ENCODE measurements at places on chromosomes 16 and 17.

- peak; percentile 80 for DNase-seq
Measured at GRCh38 chr16:11051879-11052808, 107.8 kb downstream of the CLEC16A start.

- DNase-seq: no peak
Measured at GRCh38 chr16:74837056-74837455, 62.4 kb upstream of the FA2H start.

- DNase-seq: peak; percentile 63
Measured at GRCh38 chr17:78745407-78746088, 36.5 kb downstream of the CYTH1 start.

GRCh38 chr17:38428112-38428642 lies at the start of gene ARHGAP23:
TSS of gene ARHGAP23 (plus strand) at chr17:38428464. CDS start at chr17:38428486, 22 bp downstream.
- DNase-seq: peak; percentile 30

DNA sequence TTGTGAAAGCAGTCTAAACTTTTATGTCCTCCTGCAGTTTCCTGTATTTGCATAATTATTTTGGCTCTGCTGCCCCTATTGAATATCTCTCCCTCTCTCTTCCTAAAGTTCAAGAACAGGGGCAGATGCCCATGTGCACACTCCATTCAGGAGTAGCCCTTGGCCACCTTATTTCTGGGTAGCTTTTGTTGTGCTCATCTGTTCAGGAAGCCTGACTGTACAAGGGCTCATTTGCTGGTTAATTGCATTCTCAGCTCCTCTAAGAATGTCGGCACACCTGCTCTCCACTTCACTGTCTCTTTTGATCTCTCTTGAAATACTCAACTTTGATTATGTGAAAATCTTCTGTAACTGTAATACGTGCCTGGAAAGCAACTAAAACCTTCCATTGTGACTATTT lies 1378.8 kb upstream of the CDH8 start:
- no peak for DNase-seq

- DNase-seq: no peak
Measured at GRCh38 chr17:58637011-58637570, 54.8 kb downstream of the TEX14 start.

DNA sequence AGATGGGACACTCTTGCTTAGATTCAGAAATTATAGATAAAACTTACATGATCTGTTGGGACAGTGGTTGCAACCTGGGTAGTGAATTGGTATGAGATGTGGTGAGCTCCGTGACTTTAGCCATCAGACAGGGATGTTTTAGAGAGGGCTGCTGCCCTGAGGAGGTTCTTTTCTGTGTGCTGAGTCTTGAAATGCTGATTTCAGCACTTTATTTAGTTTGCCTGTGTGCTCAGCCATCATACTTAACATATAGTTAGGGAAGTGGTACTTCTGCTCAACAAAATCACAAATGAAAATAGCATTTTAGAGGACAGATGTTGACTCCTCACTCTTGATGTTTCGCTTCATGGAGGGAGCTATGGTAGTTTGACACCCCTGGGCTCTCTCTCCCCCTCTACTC lies 95.9 kb upstream of the CDH13 start:
- DNase-seq: no peak

DNA sequence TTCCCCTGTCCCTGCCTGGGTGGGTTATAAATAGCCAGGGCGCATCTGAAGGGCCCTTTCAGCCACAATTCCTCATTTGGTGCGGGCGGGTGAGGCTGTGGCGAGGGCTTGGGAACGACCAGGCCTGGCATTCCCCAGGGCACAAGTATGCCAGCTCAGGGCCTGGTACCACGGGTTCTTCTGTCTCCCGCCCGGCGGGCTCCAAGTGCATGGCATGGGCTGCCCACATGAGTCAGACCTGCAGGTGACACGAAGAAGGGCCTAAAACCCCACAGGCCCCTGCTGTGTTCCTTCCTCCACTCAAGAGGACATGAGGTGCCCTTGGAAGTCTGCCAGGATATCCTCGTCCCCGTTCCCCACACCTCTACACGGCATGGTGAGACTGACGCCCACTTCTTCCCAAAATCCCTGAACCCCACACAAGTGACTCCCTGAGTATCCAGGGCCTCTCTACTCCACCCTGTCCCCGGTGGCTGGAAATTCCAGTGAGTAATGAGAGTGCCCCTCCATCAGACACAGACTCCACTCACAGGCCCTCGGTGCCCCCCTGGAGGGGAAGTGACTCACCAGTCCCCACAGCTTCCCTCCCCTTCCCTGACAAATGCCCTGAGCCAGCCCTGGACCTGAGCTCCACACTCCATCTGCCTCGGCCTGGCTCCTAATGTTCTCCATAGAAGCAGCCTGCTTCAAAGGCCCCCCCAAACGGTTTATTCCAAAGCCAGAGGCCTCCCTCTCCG lies 68.8 kb downstream of the ABR start:
- DNase-seq: peak; percentile 47

DNA sequence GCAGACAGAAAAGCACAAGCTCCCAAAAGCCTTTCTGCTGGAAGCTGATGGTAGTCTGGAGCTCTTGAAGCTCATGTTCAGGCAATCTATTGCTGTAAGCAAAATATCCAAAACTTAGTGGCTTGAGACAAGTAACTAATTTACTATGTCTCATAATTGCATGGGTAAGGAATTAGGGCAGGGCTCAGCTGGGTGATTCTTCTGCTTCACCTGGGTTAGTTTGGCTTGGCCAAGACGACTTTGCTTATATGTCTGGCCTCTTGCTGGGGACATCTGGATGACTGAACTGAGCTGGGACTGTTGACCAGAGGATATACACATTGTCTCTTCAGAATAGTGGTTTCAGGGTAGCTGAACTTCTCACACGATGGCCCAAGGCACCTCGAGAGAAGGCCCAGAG lies 96.8 kb upstream of the WSCD1 start:
- no peak for DNase-seq

- DNase-seq: no peak
Measured at GRCh38 chr17:60423865-60424264, 1.6 kb downstream of the CHCT1 start.

DNA sequence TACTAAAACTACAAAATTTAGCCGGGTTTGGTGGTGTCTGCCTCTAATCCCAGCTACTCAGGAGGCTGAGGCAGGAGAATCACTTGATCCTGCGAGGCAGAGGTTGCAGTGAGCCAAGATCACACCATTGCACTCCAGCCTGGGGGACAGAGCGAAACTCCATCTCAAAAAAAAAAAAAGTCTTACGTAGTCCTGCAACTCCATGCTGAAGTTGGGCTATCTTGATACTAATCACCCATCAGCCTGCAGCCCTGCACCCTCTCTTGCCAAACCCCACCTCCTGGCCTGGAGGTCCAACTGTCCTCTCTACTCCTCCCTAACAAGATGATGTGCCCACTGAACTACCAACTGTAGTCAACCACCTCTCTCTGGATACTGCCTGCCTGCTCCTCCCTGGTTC lies 4.8 kb downstream of the TMEM170A start:
- no peak for DNase-seq

- DNase-seq: no peak
Measured at GRCh38 chr16:65446427-65446826, 324.6 kb upstream of the CDH11 start.

DNA sequence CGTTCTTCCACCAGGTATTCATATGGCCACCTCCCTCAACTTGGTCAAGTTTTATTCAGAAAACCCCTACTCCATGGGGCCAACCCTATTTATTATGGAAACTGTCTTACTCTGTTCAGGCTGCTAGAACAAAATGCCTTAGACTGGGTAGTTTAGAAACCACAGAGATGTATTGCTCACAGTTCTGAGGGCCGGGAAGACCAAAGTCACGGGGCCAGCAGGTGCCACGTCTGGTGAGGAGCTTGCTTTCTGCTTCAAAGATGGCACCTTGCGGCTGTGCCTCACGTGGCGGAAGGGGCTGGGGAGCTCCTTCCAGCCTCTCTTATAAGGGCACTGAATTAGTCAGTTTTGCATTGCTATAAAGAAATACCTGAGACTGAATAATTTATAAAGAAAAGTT lies 74.3 kb downstream of the AXIN2 start:
- DNase-seq: peak; percentile 6

GRCh38 chr16:88569614-88569984 lies 604 bp upstream of the ZC3H18 start:
- no peak for DNase-seq

DNA sequence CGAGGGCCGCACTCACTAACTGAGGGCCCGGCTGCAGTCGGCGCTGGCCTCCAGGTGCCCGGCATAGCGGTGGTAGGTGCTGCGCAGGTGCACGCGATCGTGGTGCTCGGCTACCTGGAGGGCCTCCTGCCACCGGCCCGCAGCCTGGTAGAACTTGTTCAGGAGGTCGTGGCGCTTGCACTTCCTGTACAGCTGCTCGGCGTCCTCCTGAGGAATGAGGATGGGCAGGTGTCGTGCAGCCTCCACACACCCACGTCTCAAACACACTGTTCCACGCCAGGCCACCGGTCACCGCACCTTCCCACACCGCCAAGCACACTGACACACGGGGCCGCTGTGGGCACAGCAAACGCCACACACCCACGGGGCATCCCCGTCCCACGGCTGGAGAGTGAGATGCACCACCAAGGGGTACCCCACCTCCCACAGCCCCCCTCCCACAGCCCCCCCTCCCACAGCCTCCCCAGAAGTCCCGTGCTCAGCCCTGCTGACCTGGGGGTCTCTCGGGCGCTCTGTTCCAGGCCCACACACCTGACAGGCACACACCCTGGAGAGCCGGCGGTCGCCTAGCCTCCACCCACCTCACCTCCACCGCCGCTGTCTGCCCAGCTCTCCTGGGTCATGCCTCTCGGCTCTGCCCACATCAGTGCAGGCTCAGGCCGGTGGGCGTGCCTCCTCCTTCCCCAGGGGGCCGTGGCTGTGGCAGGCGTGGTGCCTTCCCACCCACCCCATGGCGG lies 7.4 kb upstream of the TMEM204 start:
- DNase-seq: no peak

DNA sequence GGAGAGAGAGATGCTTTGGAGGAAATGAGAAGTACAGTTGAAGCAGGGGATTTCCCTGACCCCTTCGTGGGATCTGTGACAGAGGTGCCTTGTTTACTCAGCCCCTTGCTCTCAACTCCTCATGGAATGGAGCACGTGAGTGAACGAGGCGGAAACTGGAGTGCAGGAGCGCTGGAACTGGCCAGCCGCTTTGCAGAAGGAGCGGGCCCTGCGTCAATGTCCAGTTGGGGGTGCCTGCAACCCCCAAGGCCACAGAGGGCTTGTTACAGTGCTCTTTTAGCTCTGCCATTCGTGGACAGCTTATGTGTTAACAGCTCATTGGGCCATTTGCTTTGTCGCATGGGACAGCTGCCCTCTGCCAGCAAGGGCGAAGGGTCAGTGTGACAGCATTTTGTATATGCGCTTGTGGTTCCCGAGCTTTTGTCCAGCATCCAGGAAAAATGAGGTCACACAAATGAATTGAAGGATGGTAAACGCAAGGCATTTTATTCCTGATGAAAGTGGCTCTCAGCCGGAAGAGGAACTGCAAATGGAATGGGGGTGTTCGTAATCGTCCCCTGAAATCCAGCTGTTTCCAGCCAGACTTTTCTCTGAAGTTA lies 1395.1 kb downstream of the CDH8 start:
- no peak for DNase-seq

- DNase-seq: no peak
Measured at GRCh38 chr16:8179615-8180014, 410.7 kb downstream of the TMEM114 start.

All from activated naive CD8-positive, alpha-beta T cell treated with anti-CD3 and anti-CD28 coated beads, Interleukin-2, amount 50 U/mL, for 24 hours (primary cell).